GM06990 (cell line): ENCODE measurements at places on chromosomes 1 and 21.

- DNase-seq: no peak
Observed at GRCh38 chr1:205546541-205546940, 42.1 kb downstream of the CDK18 start.

DNA sequence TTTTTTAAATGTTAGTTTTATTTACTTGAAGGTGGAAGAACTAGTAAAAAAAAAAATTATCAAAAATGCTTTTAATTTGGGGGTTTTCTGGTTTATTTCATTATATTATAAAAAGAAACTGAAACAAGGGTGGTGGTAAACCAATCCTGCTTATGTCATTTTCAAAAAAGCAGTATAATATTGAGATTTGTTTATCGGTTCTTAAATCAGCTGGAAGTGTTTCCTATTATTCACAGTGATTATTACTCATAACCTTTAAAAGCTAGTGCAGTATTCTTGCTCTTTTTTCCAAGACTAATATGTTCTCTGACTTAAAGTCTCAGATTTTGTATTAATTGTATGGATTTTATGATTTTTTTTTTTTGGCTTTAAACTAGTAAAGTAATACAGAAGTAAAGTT is 5.4 kb upstream of the LRRC40 start:
- DNase-seq: no peak

- DNase-seq: no peak
Observed at GRCh38 chr21:37338671-37339551, 27.7 kb upstream of the DYRK1A start.

GRCh38 chr21:45322231-45322959 is 34.7 kb upstream of the POFUT2 start:
- DNase-seq: no peak

DNA sequence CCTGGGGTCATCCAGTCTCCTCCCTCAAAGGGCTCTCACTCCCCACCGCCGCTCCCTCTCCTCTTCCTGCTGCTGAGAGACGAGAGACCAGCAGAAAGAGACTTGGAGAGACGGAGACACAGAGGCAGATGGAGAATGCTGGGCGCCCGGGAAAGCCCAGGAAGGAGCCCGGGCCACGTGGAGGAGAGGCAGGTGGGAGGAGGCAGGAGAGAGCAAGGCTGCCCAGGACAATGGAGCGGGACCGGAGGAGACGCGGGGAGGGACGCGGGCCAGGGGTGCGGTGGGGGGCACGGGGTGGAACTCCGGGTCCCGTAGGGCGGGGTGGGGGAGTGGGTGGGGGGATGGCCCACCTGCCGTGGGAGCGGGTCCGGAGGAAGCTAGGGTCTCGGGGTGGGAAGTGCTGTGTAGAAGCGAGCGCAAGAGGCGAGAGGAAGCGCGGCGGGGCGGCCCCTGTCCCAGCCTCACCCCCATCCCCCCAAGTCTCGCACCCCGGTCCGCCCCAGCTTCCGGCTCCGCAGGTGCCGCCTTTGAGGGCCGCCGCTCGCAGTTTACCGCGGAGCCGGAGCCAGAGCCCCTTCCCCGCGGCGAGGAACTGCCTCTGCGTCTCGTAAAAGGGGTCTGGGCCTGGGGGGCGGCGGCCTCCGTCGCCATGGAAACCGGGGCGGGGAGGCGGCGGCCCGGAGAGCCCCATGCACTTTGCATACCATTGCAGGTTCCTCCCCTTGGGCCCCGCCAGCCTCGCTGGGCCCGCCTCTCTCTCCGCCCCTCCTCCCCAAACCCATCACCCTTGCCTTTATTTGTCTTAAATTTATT is 11.7 kb upstream of the EPHA2 start:
- DNase-seq: peak; percentile 67

GRCh38 chr1:216005916-216006315 is 417.3 kb downstream of the USH2A start:
- DNase-seq: peak; percentile 29

- no peak for DNase-seq
Observed at GRCh38 chr1:93262645-93263044, 82.1 kb downstream of the CCDC18 start.

DNA sequence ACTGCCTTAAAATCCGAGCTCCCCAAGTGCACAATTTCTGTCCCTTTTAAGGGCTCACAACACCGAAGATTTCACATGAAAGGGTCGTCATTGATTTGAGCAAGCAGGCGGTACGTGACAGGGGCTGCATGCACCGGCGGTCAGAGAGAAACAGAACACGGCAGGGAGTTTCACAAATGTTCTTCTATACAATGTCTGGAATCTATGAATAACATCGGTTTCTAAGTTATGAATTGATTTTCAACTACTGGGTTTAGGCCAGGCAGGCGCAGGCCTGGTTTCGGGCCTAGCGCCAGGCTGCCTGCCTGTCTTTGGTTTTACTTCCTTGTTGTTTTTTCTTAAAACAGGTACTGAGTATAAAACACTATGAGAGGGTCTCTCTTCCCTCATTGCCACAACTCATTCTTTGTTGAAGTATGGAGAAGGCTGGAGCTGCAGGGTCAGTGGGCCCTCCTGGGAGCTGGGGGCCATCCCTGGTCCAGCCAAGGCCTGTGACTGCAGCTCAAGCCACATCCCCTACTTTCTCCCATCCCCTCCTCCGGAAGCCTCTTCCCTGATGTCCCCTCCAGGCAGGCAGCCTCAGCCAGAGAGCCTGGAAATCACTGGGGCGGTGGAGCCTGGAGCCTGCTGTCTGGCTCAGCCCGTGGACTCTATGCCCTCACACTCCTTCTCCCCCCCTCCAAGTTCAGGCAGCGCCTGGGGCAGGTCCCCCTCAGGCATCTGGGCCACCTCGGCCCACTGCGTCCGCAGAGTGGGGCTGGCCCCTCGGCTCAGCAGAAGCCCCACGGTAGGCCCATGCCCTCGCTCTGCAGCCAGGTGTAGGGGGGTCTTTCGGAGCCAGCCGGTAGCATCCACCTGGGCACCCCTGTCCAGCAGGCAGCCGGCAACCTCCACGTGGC is 2.4 kb downstream of the ANKRD65 start:
- no peak for DNase-seq

GRCh38 chr1:36638268-36638667 is 155.6 kb upstream of the CSF3R start:
- DNase-seq: no peak

DNA sequence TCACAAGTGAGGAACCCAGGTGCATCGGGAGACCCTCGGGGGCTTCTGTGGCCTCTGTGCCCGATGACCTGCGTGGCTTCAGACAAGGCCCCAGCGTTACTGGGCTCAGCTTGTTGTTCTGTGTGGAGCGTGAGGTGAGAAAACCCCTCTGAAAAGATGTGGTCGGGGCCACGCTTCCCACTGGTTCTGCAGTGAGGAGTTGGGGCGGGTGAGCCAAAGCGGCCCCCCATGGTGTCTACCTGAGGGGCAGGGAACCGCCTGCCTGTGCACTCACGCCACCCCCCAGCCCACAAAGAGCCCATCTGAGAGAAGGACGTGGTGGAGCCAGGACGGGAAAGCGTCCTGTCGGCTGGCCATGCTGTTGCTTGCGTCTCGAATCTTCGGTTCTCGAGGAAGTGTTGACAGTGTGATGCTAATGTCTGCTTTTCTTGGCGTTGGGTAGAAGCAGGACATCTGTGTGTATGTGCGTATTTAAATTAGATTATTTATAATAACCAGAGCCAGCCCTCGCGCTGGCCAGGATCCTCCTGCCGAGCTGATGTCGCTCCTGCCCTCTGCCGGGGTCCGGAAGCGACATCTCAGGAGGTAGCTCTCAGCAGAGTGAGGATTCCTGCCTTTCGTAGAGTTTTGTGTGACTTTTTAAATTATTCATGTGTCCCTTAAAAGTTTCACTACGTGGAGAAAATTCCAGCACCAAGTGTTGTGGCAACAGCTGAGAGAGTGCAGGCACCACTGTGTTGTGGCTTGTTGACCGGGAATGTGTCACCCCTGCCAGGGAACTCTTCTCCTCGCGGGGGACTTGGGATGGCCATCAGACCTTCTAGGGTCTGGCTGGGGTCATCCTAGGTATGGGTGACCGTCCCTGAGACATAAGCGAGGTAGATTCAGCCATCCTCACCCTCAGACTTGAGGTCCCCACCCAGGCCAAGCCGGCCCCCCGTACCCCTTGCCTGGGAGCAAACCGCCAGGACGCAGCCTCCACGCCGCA is 15.3 kb downstream of the TMEM201 start:
- no peak for DNase-seq

- no peak for DNase-seq
Observed at GRCh38 chr1:155166471-155167165, 6.5 kb downstream of the KRTCAP2 start.

DNA sequence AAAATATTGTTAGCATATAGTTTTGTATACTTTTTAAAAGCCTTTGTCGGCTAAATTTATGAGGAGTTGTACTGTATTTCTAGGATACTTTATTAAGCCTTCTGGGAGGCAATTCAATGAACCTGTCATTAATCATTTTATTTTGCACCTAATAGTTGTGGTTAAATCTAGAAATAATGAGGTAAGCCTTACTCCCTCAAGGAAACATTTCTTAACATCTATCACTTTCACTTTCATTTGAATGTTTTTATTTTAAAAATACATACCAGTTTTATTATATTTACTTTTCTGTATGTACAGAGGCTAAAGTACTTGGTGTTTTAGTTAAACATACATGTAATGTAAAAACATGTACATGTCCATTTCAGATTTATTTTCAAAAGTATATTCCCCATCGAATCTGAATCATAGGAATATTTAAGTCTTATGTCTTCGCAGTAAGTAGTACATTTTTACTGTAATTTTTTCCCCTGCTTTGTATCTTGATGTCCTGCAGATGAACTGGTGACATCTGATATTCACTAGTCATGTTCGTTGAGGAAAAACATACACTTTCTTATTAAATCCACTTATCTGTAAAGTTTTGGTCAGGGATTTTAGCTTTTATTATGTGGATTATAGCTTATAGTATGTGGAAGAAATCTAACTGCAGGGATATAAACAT is 82.8 kb downstream of the DISP1 start:
- DNase-seq: no peak

- no peak for DNase-seq
Observed at GRCh38 chr1:242784807-242785206, 260.3 kb upstream of the PLD5 start.

DNA sequence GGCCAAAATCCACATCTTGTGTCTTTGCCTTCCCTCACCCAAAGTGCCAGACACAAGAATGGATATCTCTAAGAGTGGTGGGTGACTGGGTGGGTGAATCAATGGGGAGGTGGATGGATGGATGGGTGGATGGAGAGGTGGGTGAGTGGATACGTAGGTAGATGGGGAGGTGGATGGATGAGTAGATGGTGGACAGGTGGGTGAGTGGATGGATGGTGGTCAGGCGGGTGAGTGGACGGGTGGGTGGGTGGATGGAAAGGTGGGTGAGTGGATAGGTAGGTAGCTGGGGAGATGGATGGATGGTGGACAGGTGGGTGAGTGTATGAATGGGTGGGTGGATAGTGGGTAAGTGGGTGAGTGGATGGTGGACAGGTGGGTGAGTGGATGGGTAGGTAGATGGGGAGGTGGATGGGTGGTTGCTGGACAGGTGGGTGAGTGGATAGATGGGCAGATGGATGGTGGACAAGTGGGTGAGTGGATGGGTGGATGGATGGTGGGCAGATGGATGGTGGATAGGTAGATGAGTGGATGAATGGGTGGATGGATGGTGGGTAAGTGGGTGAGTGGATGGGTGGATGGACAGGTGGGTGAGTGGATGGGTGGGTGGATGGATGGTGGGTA is 34.2 kb downstream of the SLC19A1 start:
- DNase-seq: no peak

DNA sequence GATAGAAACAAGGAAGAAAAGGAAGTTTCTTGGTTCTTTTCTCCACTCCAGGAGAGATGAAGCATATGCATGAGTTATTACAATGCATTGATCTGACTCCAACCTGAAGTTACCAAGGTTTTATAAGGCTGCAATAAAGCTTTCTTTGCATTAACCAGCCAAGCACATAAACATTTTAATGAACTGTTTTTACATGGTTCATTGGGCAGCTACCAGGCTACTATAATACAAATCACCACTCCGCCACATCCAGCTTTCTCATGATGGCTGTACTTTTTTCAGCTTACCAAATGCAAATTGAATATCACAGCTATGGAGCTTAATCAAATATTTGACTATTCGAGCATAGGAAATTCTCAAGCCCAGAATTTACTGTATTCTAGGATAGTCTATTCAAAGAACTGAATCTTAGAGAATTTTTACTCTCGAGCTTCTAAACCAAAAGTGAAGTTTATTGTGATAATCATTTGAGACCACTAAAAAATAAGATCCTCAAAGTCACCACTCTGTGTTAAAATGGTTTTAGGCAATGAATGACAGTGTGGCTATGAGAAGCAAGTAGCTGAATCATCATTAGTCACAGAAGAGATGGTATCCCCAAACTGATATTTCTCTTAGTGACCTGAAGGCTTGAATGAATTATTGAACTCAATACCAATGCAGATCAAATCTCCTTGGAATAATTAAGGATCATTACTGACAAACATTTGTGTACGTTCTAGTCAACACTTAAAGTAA is 58.6 kb upstream of the ZNF281 start:
- DNase-seq: no peak

GRCh38 chr1:23282957-23283356 is 61.1 kb downstream of the HNRNPR start:
- DNase-seq: no peak

- DNase-seq: no peak
Observed at GRCh38 chr21:33123374-33124123, 53.6 kb downstream of the OLIG1 start.

GRCh38 chr1:53987880-53988279 is 30.1 kb downstream of the LDLRAD1 start:
- no peak for DNase-seq

- no peak for DNase-seq
Observed at GRCh38 chr1:78284354-78284753, 206.4 kb upstream of the PTGFR start.

DNA sequence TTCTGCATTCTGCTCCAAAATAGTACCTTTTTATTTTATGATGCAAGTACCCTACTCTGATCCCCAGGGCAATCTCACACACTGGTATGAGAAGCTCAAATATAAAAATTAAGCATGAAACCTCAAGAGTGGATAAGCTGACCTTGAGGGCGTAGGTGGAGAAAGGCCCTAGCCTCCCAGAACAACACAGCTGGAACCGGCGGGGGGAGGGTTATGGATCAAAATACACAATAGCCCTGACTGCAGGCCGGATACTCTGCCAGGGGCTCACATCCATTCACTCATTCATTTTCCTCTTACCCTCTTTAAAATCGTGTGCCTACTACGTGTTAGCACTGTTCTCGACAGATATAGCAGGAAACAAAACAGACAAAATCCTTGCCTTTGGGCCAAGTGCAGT is 32.8 kb upstream of the ECE1 start:
- no peak for DNase-seq

- no peak for DNase-seq
Observed at GRCh38 chr1:30912224-30912623, 3.7 kb upstream of the SDC3 start.

GRCh38 chr1:14094611-14095400 is 394.8 kb downstream of the PRDM2 start:
- DNase-seq: no peak

DNA sequence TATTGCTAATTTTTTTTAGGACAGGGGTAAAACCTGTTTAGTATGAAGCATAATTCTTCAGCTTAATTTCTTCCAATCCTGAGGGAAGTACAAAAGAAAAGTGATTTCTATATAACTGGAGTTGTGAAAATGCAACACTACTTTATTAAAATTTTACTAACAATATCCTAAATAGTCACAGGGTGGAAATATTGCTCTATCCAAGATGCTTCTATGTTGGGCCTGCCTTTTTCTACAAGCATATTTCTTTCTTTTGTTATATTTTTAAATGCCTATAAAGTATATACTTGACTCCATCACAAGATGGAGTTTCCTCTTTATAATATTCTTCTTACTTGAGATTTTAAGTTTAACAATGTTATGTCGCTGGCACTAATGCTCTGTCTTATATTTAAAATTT is 37.9 kb downstream of the DTL start:
- no peak for DNase-seq

GRCh38 chr1:29129916-29130315 is 6.2 kb upstream of the TMEM200B start:
- no peak for DNase-seq
